Stimulated activated CD8-positive, alpha-beta memory T cell treated with anti-CD3 and anti-CD28 coated beads, Interleukin-7, amount 100 ng/mL, for 1 hour (primary cell): ENCODE measurements at places on chromosomes 5 and 9.
A peak's percentile ranks its signal among the peaks of the same experiment; 100 is the strongest.

GRCh38 chr9:76897804-76898525 lies 7.9 kb downstream of the PRUNE2 start:
- no peak for DNase-seq

DNA sequence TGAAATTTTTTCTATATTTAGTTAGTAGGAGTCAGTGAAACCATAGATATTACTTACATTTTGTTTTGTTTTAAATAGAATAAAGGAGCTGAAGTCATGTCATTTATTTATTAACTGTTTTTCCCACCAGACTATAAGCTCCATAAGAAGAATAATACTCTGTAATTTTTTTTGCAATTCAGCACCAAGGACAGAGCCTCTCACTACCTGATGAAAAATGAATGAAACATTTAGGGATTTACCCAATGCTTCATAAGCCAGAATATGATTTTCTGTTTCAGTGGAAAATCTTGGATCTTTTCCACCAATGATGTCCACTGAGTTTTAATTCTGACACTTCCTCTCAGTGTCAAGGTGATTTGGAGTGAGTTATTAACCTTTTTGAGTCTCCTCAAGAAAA lies 624.9 kb upstream of the GRAMD2B start:
- DNase-seq, result no peak

DNA sequence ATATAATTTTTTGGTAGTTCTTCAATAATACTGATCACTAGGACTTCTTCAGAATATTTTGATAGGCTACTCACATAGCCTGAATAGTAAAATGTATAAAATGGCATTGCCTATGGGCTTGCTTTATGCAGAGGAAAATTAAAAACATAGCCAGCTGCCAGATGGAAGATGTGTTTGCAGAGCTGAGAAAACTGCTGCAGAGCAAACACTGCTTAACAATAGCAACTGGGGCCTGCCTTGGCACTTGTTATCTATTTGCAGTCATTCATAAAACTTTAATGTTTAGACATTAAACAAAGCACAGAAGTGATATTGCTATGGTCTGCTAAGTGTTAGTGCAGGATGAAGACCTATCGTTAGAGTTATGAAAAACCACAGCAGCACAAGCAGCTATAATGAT lies 151.5 kb upstream of the SMC2 start:
- no peak for DNase-seq

DNA sequence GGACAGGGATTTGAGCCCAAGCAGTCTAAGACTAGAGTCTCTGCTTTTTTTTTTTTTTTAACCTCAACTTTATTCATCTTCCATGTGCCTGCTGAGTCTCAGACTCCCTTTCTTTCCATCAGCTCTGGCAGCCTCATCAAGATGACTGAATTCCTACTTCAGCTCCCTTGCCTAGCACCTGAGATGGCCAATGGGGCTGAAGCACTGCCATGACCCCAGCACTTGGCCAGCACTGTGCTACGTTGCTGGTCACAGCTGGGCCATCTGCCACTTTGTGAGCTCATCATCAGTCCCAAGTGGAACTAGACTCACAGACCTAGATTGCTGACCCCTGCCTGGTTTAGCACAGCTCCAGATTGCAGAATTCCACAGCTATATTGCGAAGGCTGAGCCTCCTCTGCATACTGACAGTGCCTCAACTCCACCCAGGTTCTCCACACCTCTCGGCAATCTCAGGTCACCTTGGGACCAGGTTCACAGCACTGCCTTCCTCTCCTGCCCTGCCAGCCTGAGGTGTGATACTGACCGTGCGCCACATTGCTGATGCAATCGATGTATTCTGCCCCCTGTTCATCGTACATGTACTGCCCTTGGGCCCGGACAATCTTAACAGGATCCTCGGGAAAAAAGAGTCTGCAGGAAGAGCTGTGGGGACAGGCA lies 1.6 kb downstream of the PHYKPL start:
- DNase-seq, result no peak

DNA sequence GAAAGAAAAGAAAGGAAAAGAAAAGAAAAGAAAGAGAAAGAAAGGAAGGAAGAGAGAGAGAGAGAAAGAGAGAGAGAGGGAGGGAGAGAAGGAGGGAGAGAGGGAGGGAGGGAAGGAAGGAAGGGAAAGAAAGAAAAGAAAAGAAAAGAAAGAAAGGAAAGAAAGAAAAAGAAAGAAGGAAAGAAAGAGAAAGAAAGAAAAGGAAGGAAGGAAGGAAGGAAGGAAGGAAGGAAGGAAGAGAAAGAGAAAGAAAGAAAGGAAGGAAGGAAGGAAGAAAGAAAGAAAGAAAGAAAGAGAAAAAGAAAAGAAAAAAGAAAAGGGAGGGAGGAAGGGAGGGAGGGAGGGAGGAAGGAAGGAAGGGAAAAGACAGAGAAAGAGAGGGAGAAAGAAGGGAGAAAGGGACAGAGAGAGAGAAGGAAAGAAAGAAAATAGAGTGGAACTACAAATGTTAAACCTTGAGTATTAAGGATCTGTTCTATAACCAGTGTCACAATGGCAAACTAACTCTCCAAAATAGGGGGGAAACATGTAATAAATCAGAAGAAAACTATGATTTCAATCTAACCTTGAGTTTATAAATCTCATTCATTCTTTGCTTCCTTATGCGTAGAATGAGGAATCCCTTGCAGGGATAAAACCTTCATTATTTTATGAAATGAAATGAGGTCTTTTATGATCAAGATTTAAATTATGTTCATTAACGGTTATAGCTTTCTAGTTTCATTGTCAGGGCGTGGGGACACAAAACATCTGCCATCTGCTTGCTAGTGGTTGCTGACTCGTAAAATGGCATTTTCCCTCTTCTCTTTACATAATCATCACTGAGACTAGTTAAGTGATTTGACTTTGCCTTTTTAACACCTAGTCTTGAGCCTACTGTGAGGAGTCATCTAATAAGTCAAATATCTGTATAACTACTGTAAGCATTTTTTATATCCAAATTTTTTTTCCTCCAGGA lies 40.7 kb upstream of the RAD23B start:
- no peak for DNase-seq

- DNase-seq, result no peak
Observed at GRCh38 chr5:107674655-107675054, 3.9 kb upstream of the EFNA5 start.

DNA sequence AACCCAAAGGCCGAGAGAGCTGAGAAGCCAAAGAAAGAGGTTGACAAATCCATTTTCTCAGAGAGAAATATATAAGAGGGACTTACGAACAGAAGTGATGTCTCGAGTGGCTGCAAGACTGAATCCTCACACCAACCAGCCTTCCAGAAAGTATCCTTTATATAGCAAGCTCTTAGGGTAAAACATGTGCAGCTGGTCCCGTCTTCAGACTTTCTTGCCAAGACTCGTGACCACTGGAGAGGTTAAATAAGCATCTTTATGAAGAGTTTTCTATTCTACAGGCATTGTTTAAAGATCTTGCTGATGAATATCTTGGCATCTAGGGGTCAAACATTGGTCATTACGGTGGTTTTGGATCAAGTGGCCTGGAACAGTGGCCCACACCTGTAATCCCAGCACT lies 16.9 kb upstream of the SLC22A4 start:
- DNase-seq, result no peak

DNA sequence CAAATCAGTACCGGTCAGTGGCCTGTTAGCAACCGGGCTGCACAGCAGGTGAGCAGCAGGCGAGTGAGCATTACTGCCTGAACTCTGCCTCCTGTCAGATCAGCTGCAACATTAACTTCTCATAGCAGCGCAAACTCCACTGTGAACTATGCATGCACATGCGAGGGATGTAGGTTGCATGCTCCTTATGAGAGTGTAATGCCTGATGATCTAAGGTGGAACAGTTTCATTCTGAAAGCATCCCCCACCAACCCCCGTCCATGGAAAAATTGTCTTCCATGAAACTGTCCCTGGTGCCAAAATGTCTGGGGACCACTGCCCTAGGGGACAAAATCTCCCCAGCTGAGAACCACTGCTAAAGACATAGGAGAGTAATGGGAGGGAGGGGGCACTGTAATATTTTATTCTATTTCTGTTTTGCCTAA lies 51.1 kb downstream of the P4HA2 start:
- DNase-seq, result no peak

DNA sequence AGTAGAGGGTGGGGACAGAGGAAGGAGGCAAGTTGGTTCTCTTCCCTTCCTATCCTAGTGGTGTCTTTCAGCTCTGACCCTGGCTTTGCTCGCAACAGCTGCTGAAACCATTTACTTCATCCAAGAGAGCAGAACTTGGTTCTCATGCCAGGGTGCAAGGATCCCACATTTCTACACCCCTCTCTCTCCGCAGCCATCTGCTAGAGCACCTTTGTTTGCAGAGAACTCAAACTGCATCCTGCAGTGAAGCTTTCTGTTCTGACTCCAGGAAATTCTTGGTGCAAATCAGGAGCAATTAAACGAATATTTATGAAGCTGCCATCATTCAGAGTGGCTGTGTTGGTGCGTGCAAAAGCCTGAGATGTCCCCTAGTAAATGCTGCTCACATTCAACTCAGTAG lies 31.9 kb downstream of the NEUROG1 start:
- no peak for DNase-seq

DNA sequence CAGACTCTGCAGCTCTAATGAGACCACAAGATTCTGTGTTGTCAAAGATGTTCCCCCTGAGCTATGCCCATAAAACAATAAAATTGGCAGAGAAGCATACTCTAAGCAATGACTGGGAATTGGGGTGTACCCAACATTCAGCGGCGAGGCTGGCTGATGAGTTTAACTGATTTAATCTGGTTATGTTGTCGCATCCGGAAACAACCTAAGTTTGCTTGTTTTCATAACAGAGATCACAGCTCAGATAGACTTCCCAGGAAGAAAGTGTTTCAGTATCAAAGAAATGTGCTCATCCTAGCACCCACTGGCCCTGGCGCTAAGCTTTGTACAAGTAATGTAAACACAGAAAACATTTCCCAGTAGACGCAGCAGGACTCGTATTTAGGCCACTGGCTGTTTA lies 7.4 kb downstream of the SEMA5A start:
- no peak for DNase-seq

DNA sequence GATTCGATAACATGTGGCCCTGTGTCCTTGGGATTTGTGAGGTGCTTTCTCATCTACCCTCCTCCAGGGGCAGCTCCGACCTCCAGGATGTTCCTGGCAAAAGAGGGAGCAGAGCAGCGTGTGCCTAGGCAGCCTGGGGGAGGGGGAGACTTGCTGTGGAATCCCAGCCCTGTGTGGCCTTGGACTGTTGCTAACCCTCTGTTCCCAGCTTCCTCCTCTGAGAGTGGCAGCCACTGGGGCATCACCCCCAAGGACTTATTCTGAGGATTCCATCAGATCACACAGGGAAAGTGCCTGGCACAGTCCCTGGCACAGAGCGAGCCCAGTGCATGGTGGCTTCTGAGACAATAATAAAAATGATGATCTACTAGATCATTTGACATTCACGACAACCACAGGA lies 265.1 kb upstream of the MVB12B start:
- DNase-seq, result no peak

- peak; percentile 25 for DNase-seq
Observed at GRCh38 chr5:138466125-138466899, 1.0 kb downstream of the EGR1 start.

DNA sequence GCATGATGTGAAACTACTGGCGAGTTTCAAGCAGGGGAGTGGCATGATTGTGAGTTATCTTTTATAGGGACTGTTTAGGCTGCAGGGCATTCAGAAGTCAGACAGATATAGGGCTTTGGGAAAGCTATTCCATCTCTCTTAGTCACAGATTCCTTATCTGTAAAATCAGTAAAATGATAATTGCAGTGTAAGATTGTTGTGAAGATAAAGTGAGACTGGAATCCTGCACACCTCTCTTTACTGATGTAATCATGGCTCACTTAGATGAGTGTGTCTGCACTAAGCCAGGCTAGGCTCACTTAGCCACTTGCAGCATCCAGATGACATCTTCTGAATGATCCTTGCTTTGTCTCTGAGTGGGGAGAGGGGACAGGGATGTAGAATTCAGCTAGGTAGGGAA lies 81.8 kb upstream of the MAMDC2 start:
- no peak for DNase-seq

DNA sequence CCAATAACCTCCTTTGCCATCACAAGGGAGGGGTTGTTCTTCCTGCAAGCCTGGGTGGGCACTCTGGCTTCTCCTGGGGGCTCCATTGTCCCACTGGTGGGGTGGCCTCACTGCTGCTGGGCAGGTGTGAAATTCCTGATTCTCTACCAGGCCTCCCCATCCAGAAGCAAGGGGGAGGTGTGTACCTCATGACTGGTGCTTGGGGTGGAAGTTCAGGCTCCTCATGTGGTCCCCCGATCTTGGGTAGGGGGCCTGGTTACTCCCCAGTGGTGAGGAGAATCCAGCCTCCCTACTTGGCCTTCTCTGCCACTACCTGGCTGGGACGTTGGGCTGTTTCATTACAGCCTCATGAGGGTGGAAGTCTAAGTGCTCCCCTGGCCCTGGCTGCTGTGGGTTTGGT lies 433.9 kb downstream of the IRX2 start:
- no peak for DNase-seq

DNA sequence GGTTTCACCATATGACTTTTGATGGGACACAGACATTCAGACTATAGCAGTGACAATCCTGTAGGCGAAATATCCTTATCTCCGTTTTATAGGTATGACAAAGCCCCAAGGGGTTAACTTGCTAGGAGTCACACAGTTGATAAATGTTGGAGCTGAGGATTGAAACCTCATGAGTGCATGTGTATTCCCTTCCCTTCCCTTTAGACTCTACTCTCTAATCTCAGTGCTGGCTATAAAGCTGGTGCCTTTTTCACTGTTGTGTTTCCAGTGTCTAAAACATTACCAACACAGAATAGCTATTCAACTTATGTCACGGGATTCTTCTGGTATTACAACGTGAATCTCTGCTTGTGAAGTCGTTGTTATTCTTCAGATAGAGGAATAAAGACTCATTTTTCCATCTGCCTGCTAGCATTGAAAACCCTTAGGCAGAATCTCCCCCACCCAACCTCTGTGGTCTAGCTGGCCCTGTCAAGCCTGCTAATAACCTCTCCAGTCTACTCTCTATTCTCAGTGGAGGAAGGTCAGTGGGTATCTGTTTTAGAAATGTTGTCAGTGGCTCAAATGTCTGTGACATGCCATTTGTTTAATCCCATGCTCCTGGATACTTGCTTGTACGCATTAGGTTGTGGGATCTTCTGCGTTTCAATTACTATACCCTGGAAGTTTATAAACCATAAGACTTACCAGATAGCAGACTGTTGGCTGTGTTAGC lies 121.2 kb downstream of the TLE4 start:
- no peak for DNase-seq

- no peak for DNase-seq
Observed at GRCh38 chr9:129604766-129605163, 16.1 kb downstream of the C9orf50 start.

- no peak for DNase-seq
Observed at GRCh38 chr5:167759057-167759821, 532.2 kb upstream of the WWC1 start.

GRCh38 chr9:101139082-101139481 lies 110.6 kb downstream of the PLPPR1 start:
- no peak for DNase-seq

DNA sequence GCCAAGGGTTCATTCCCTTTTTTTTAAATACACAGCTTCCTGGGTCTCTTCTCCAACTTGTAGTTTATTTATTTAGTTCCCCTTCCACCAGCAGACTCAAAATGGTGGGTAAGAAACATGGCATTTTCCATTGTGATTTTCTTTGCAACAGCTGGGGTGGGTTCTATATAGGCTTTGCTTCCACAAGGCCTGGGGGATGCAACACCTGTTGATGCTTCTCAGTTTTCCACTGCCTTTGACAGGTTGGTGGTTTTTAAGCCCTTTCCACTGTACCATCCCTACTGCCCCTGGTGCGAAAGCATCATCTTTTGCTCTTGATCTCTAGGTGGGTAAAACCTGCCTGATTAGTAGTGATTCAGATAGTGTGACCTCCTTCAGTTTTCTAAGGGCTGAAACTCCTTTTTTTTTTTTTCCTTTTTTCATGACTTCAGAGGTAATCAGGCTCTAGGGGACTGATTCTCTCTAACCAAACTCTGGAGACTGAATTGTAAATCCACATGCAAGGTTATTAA lies 8.5 kb downstream of the KDM3B start:
- DNase-seq, result no peak
